CD4-positive, alpha-beta T cell treated with Interleukin-6 at 100 ng/mL for 8 hours (primary cell): ENCODE measurements at places on chromosomes 11 and 22.

DNA sequence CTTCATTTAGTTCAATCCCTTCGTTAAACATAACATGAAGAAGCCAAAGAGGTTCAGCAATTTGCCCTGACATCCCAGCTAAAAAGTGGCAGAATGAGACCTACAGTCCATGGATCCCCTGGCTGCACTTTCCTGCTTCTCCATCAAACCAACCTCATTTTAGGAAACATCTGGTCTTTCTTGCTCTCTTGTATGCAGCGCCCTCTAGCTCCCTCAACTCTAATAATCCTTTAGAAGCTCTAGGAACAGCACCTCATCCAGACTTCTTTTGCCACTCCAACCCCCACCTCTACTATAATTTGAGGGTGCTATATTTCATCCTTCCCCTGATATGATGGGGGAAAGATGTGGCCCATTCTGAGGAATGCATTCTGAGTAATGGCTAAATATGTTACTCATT lies 7.4 kb downstream of the CNTF start:
- peak; percentile 20 for DNase-seq

GRCh38 chr11:2930704-2931419 lies 1.6 kb upstream of the PHLDA2 start:
- DNase-seq, result peak; percentile 56

DNA sequence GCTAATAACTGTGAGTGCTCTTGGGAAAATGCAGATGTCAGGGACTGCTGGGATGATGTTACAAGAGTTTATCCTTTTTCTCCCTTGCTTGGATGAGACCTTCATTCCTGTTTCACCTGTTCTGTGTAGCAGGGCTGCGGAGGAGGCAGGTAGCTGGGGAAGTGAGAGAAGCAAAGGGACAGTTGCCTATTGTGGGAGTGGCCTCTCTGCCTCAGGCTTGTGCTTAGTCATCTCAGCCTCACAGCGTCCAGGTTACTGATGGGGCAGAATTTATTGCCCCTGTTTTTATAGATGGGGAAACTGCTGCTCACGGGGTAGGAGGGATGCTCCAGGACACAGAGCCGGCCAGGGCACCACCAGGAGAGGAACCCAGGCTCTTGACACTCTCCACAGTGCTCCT lies 1.7 kb downstream of the STX3 start:
- no peak for DNase-seq

GRCh38 chr11:94975599-94975998 lies 2.1 kb downstream of the KDM4D start:
- no peak for DNase-seq

DNA sequence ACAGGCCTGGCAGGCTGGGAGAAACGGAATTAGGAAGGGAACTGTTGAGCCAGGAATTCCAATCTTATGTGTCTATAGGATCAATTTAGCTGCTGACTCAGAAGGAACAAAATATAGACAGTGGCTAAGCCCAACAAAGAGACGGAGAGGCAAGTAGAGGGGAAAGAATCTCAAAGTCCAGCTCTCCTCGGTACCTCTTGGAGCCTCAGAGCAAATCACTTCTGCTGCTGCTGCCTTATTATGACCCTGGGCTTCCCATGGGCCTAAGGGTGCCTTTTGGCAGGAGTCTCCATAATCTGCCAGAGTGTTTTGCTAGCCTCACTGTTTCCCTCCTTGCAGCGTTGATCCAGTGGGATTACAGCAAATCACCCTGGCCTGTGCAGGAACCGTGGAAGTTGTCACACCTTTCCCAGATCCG lies 31.7 kb downstream of the PAX6 start:
- no peak for DNase-seq

- DNase-seq, result no peak
These were observed 800.6 kb downstream of the NTM start for GRCh38 chr11:132171031-132171430.

DNA sequence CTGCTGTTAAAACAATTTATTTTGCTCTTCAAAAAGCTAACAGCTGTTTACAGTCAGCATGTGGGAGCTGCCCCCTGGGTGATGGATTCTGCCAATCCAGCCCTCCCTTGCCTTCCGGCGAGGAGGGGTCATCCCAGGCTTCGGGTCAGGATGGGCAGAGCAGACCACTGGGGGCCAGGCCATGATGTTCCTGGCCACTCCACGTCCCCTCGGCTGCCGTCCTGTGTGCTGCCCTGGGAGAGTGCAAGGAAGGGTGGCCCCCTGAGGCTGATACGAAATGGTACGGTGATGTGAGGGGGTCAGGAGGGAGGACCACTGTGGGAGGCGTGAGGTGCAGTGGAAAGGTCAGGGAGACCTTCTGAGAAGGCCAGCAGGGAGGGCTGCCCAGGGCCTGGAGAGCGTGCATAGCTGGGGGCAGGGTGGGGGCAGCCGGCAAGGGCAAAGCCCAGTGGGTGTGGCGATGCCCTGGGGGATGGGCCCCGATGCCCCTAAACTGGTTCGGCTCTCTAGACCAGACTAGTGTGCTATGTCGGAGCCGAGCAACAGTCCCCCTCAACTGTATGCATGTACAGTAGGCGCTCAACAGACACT lies 41.3 kb downstream of the RTN4R start:
- DNase-seq, result no peak

DNA sequence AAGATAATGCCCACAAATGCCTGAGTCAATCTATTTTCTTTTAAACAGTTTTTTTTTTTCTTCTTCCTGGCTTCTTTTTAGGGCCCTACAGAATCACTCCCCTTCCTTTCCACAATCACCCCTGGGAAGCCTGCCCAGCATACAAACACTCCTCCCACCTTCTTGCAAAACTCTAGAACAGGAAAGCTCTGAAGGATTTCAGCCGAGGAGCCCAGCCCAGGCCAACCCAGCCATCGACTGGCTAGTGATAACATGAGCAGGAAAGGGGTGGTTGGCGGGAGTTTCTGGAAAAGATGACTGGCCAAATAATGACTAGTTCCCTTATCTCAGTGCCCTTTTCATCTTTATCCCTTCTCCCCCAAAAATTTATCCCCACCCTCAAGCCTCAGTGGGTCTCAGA lies 68.2 kb downstream of the USP35 start:
- DNase-seq, result no peak

- DNase-seq, result no peak
These were observed 13.0 kb upstream of the MYEOV start for GRCh38 chr11:69280994-69281393.

GRCh38 chr11:126751242-126751641 lies 249.3 kb downstream of the KIRREL3 start:
- DNase-seq, result no peak

DNA sequence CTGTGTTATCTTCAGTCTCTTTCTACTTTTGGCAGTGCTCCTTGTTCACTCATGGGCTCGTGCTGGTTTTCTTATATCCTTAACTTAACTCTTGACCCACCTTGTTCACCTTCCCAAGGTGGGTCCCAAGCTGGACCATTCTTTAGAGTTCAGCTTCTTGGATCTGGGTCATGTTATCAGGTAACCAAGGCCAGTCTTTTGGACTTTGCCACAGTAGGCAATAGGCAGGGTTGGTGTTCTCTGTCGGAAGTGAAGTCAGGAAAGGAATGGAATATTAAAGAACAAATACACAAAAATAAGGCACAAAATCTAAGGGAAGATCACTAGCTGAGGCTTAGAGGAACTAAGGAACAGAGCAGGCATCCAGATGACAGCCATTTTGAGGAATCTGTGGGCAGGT lies 202.7 kb downstream of the ARHGAP42 start:
- DNase-seq, result no peak

GRCh38 chr11:2472428-2473186 lies 27.8 kb downstream of the KCNQ1 start:
- no peak for DNase-seq

- no peak for DNase-seq
These were observed 29.6 kb downstream of the AMPD3 start for GRCh38 chr11:10484461-10485180.

DNA sequence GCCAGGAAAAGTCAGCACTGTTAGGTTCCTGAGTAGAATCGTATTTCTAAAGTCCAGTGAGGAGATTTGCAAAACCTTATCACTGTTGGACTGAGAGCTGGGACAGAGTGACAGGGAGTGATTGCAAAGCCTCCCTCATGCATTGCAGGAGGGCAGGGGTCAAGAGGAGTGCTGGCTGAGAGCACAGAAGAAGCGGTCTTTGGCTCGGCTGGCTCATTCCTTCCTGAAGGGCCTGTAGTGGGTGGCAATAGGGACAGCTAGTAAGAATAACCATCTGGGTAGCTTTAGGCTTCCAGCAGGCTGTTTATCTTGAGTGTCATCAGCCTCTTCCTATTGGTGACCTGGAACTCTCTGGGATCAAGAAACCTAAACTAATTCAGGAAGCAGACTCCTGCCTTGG lies 53.4 kb downstream of the CD44 start:
- no peak for DNase-seq

DNA sequence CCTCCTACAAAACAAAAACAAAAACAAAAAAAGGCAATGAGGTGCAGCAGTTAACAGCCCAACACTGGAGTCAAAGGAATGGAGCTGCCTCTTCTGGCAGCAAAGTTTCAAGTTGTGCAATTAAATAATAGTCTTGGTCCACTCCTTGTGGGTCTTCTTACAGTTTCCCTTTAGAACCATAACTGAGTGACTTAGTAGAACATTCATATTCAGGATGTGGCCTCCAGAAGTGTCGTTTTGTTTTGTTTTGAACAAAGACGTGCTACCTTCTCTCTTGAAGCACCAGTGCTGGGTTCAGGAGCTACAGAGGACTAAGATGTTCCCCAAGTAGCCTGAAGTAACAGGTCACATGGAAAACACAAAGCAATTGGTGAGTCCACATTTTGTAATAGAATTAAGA lies 2.0 kb upstream of the JAML start:
- peak; percentile 32 for DNase-seq

DNA sequence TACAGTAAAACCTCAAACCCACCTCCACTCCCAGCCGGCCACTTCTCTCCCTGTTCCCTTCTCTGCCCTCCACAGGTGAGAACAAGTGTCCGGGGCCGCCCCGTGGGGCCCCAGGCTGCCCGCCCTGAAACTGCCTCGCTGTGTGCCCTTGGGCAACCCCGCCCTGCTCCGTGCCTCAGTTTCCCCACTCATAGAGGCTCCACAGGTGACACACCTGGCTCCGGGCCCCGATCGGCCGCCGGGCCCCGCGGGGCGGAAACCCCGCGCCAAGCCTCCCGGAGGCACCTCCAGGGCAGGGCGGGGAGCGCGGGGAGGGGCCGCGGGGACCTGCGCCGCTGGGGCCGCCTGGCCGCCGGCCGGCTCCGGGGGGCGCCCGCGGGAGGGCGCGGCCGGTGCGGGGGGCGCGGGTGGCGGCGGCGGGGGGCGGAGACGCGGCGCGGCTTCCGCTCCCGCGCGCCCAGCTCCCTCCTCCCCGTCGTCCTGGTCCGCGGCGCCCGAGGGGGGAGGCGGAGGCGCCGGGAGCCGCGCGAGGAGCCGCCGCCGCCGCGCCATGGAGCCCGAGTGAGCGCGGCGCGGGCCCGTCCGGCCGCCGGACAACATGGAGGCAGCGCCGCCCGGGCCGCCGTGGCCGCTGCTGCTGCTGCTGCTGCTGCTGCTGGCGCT lies at the start of gene LRP5:
TSS of gene LRP5 (plus strand) at position 475 of the 663 bp plus-strand sequence. CDS start at position 599, 124 bp downstream.
- DNase-seq, result no peak

DNA sequence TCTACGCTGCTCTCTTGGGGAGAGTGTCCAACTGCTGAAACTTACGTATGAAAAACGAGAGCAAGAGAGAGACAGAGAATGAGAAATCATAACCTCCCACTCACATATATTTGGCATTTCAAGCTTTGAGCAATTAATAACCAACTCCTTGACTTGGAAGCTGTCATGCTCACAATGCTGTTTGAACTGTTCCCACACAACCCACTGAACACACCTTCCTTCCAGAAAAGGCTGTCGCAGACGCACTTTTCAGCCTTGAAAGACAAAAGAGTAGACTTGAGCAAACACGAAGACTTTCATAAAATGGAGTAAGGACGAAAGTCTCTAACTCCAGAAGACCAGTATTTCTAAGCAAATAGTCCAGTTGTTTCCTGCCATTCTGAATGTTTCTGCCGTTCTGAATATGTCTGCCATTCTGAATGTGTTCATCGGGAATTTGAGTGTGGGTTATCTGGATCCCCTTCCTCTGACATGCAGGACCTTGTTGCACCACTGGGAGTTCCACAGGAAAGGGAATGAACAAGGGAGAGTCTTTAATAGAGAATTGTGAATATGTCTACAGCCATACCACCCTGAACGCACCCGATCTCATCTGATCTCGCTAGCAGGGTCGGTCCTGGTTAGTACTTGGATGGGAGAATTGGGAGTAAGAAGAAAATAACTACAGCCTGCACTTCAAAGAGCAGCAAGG lies 86.2 kb upstream of the BARX2 start:
- no peak for DNase-seq

DNA sequence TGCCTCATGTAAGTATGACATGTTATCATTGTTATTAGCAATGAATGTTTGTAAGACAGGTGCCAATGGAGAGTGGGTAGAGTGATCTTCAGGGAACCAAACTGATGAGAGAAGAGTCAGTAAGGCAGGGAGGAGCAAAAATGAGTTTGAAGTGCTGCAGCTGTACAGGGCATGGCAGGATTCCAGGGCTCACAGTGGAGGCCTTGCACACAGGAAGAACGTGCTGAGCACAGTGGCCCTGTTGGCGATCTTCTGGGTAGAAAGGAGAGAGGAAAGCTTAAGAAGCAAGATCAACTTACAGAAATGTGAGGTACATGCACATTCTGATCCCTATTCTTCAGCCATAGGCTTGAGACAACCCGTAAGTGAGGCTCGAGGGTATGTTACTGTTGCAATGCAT lies 219.3 kb upstream of the TMEM45B start:
- no peak for DNase-seq

DNA sequence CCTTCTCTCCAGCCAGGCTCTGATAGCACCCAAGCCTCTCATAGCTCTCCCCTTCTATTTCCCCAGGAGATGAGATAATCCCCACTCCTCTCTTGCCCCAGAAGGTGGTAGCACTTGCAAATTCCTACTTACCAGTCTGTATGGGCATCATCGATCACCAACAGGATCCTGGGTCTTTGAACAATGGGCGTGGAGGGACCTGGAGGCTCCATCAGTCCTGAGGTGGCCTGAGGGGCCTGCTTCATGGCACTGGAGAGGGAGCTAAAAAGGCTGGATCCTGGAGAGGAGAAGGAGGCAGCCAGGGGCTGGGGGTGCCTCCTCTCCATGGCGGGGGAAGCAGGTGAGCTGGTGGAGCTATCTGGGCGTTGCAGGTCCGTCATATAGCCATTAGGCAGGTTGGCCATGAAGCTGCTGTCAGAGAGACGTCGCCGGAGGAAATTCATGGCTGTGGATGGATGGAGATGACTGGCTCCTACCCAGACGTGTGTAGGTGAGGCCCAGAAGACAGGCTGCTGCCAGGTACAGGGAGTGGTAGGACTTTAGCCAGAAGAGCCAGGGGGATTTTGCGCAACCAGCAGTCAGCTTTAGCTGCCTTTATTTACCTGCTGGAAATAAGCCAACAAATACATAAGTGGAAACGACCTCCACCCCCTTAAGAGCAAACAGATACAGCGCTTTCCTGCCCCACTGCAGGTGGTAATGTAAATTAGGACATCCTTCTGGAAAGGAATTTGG lies 51.8 kb downstream of the SYN3 start:
- DNase-seq, result no peak

GRCh38 chr11:80846442-80846841 lies 1405.6 kb upstream of the TENM4 start:
- no peak for DNase-seq

GRCh38 chr11:33390944-33391892 lies 134.0 kb downstream of the HIPK3 start:
- no peak for DNase-seq

GRCh38 chr22:41535244-41535643 lies 9.0 kb downstream of the POLR3H start:
- no peak for DNase-seq

GRCh38 chr22:45948081-45948648 lies 28.8 kb downstream of the WNT7B start:
- no peak for DNase-seq

GRCh38 chr11:62556875-62557631 lies 10.4 kb upstream of the AHNAK start:
- DNase-seq, result peak; percentile 76

GRCh38 chr22:19178065-19178656 lies 375 bp downstream of the SLC25A1 start:
- peak; percentile 39 for DNase-seq
